GM12865 (cell line): ENCODE measurements at places on chromosomes 6 and 20.

DNA sequence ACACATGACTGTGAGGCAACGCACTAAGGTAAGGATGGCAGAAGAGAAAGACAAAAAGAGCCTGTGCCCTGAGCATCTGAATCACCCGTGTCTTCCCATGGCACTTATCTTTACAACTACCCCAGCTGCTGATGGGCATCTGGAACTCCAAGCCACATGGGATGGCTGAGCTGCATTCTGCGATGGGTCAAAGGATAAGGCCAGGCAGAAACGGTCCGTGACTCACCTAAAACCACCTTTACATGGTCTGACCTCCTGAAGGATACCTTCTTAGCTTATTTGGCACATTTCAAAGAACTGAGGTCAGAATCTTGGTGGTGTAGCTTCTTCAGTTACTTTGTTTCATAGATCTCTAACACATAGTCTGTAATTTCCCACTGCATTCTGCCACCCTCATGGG is 99.7 kb downstream of the DNAH8 start:
- no peak for DNase-seq

- no peak for DNase-seq
These were observed 92.8 kb upstream of the MLN start for GRCh38 chr6:33896391-33897188.

- DNase-seq: no peak
These were observed 8.0 kb downstream of the MAP3K5 start for GRCh38 chr6:136784271-136784664.

GRCh38 chr20:6784767-6785166 is 17.3 kb downstream of the BMP2 start:
- no peak for DNase-seq

- DNase-seq: peak; percentile 24
These were observed 754.5 kb downstream of the PTPRT start for GRCh38 chr20:42435230-42435629.

- DNase-seq: no peak
These were observed 23.4 kb upstream of the KCNG1 start for GRCh38 chr20:51046021-51046985.
